ENCODE measurements at places on chromosomes 1 and 21.

- no peak for DNase-seq
These were observed 97.7 kb downstream of the PGBD5 start for GRCh38 chr1:230328342-230329015.

- no peak for DNase-seq
These were observed 9.2 kb downstream of the RAB29 start for GRCh38 chr1:205766038-205766437.

GRCh38 chr1:241590719-241591118 lies 49.5 kb downstream of the CHML start:
- DNase-seq: no peak

GRCh38 chr1:41238311-41238988 lies 3.7 kb downstream of the SCMH1 start:
- no peak for DNase-seq

DNA sequence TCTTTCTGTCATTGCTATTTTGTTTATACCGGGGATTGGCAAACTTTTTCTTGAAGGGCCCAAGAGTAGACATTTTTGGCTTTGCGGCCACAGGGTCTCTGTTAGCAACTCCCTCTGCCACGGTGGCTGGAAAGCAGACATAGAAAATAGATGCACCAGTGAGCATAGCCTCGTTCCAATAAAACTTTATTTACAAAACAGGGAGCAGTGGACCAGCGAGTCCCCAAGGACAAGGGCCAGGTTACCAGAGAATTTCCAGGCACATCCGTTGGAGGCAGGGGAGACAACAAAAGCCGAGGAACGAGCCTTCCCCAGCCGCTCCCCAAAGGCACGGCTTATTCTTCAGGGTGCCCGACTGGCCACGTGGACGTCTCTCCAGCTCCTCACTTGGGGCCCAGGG lies 26.5 kb downstream of the FAAP20 start:
- DNase-seq: no peak

Data from hematopoietic multipotent progenitor cell treated with erythropoietin and hydrocortisone succinate and interleukin-3 and kit ligand, for 17 days (in vitro differentiated cells).